ENCODE measurements at places on chromosomes 7 and 10.

GRCh38 chr10:60611291-60611747 is 167.0 kb upstream of the CDK1 start:
- no peak for DNase-seq

GRCh38 chr10:32461203-32461602 is 15.3 kb downstream of the CCDC7 start:
- no peak for DNase-seq

DNA sequence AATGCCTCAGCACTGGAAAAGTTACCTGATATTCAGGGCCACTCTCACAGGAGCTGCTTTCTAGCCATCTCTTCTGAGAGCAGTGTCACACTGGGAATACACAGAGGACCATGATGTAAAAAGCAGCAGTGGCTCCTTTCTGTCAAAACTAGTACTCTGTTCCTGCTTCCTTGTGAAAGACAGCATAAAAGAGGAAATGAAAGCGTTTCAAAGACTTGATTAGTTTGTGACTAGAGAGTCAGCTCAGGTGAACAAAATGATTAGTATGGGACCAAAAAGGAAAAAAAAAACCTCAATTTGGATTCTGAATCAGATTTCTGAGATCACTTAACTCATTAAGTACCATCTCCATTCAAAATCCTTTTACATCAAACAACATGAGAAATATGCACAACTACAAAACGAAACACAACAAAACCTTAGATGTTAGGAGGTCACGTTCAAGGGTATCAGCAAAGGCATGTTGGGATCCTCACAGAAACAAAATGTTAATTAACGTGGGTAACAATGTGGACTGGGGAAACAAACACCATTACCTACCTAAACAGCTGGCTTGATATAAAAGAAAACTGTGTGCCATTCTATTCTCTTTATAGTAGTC is 103.7 kb downstream of the MACC1 start:
- DNase-seq, result no peak

- no peak for DNase-seq
These were observed 16.1 kb upstream of the TAS2R40 start for GRCh38 chr7:143205560-143206293.

- DNase-seq, result peak; percentile 46
These were observed 11.2 kb downstream of the IL2RA start for GRCh38 chr10:6050801-6051445.

DNA sequence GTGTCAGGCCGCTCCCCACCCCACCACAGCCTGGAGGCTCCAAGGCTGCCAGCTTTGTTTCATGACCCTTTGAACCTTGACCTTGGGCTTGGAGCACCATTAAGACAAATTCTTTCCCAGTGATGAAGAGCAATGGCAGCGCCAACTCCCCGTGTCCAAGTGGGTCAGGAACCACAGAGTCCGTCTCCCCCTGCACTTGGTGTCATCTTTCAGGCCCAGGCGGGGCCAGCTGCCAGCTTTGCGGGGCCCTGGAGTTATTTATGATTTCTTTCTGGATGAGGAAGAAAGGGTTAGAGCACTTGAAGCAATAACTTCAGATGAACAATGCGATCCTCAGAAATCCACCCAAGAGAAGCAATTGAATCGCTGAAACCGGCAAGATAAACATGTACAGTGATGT is 110.8 kb downstream of the MYL10 start:
- DNase-seq, result peak; percentile 80

DNA sequence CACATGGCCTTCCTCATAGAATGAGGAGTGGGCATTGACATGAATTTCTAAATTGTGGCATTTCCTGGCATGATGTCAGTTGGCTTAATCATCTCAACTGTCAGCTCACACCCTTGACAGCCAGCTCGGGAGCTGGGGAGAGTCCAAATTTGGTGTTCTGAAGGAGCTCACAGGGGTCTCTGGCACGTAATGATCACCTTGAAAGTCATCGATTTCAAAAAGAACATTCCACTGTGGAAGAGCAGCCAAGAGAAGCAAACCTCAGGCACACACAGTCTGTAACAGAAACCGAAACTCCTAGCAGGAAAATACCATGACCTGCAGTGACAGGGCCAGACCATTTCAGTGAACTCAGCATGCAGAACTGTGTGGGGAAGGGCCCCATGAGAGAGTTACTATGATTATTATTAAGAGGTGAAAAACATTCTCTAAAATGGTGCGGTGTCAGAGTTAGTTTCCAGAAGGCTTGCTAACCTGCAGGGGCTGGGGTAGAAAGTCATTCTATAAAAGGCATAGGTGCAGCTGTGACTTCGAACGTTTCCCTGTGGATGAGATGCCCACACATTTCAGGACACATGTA is 26.4 kb upstream of the KLF6 start:
- peak; percentile 50 for DNase-seq

GRCh38 chr10:78944723-78945312 is 123.9 kb upstream of the ZMIZ1 start:
- DNase-seq, result peak; percentile 94

DNA sequence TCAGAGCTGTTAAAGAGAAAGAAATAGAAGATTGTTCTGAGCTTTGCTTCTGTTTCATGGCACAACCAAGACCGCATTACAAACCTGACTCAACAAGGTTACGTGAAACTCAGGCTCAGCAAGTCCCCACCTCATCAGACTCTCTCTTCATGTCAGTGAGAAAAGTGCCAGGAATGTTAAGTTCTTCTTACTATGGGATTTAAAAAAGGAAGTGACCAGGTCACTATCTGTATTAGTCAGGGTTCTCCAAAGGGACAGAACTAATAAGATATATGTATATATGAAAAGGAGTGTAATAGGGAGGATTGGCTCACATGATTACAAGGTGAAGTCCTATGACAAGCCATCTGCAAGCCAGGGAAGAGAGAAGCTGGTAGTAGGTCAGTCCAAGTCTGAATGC is 25.4 kb upstream of the PAPSS2 start:
- DNase-seq, result no peak

DNA sequence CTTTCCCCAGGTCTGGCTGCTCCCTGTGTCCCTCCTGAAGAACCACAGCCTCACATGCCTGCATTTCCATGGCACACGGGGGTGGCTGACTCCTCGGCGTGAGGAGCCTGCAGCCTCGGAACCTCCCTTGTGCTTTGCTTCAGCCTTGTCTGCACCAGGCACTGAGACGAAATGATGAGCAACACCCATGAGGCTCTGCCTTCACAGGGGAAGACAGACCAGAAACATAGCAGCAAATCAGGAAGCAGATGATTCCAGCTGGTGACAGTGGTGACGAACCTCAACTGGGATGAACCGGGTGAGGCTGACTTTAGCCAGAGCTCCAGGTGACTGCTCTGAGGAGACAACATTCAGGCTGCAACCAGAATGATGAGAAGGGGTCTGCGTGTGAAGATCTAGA is 84.5 kb upstream of the SMNDC1 start:
- DNase-seq, result no peak

GRCh38 chr10:130463876-130464364 is 327.7 kb downstream of the GLRX3 start:
- peak; percentile 71 for DNase-seq

DNA sequence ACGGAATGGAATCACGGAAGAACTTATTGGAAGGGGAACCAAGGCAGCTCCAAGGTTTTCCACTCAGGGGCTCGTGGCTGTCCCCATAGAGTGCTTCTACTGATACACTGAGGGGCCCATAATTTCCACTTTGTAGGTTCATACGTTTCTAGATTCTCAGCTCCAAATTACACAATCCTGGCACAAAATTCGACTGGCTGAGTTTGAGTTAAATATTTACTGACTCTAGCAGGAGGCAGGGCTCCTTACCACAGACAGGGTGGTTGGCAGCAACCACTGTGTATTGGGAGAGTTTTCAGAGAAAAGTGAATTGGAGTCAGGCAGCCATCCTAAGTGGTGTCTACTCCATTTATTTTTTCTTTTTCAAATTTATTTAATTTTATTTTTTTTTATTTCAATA is 55.4 kb upstream of the SEC61G start:
- DNase-seq, result no peak

- no peak for DNase-seq
These were observed 30.7 kb downstream of the FAM13C start for GRCh38 chr10:59331661-59332060.

GRCh38 chr10:91597197-91597881 is 35.5 kb downstream of the PPP1R3C start:
- DNase-seq, result peak; percentile 81

DNA sequence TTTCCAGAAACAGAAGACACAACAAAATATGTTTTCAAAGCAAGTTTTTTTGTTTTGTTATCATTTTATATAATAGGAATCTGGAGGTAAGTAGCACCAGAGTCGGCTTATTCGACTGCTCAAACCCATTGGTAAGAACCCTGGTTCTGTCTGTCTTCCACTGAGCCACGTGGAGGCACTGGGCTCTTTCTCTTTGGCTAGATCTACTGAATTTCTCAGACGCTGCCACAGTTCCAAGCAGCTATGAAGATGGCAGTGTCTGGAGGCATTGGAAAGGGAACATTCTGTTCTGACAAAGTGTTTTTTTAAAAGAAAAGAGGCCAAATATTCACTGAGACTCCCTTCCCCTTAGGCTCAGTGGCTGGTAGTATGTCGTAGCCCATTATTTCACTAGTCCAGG is 338.8 kb downstream of the NRG3 start:
- no peak for DNase-seq

DNA sequence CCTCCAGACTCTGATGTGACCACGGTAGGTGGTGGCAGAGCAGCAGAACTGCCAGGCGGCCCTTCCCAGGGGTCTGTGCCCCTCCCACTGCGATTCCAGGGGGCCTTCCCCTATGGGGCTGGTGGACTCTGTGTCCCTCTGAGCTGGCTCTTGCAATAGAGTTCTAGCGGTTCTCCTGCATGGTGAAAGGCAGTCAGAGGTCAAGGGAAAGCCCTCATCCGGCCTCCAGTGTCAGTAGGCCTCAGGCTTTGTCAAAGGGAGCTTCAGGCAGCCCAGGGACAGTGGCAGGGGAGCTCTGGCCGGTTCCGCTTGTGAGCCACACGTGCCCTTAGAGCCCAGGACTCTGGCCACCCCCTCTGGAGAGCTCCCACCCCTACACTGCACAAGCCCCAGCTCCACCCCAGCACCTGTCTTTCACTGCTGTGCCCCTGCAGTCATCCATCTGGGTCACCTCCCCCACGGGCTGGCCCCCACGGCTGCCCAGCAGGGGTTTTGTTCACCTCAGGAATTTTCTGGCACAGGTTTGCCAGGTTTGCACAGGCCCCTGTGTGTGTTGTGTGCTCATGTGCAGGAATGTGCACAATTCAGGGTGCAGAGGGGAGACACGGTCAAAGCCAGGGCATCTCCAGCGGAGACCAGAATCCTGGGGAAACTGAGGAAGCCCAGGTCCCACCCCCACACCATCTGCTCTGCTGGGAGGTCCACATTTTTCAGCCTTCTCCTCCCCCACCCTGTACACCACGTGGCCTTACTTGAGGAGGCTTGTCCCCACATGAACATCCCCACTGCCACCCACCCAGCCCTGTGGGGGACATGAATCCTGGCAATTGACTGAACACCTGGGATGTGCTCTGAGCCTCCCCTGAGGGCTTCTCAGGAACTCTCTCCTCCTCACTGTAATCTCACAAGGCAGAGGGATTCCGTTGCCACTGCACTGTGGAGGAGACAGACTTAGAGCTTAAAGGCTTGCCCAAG is 23.8 kb downstream of the C10orf105 start:
- DNase-seq, result no peak

- DNase-seq, result no peak
These were observed 922.9 kb upstream of the LRRN3 start for GRCh38 chr7:110168010-110168409.

DNA sequence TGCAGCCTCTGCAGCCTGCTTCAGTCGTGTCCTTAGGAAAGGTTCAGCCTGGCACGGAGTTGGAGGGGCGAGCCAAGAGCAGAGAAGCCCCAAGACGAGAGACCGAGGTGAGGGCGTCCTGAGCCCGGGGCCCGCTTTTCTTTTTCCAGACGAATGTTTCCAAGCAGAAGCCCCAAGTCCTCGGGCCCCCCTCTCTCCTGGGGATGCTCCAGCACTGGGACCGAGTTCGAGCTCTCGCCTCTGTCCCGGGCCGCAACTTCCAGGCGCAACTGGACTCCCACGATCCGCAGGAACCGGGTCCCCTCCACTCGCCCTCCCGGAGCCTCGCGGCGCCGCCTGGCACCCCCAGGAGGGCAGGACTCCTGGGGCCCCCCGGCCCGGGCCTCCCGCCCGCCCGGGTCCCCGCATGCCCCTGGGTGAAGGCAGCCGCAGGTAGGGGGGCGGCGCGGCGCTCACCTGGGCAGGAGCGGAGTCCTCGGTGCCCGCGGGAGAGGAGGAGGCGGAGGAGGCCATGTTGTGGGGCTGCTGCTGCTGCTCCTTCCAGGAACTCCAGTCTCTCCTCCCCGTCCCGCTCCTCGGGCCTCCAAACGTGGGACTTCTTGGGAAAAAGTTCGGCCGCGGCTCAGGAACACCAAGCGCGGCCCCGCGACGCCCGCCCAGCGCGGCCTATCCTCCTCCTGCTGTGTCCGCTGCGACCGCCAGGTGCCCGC is 45.3 kb upstream of the CDK1 start:
- peak; percentile 62 for DNase-seq

- no peak for DNase-seq
These were observed 44.9 kb upstream of the UBN2 start for GRCh38 chr7:139186146-139186545.

DNA sequence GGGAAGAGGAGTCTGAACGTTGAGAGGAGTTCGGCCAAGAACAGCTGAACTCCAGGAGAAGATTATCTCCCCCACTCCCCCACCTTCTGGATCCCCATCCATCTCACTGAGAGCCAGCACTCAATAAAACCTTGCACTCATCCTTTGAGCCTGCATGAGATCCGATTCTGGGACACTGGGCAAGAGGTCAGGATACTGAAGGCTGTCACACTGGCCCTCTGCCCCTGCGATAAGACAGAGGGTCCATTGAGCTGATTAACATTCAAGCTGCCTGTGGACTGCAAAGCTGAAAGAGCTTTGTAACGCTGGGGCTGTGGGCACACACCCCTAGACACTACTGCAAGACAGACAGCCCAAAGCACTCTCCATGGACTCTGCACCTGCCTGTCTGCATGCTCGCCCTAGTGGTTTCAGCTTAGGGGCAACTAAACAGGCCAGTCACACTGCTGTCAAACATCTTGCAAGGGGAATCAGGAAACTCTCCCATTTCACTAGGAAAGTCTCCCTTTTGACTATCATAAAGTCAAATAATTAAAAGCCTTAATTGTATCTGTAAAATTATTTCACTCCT is 42.3 kb upstream of the CNTNAP2 start:
- peak; percentile 7 for DNase-seq

- DNase-seq, result no peak
These were observed 45.8 kb downstream of the FIGNL1 start for GRCh38 chr7:50404392-50404791.

GRCh38 chr10:101036726-101037125 is 5.7 kb downstream of the SFXN3 start:
- no peak for DNase-seq

GRCh38 chr7:136086712-136087111 is 109.6 kb upstream of the MTPN start:
- peak; percentile 29 for DNase-seq

Data from tongue (tissue), 3 donors.